CD4-positive, alpha-beta T cell treated with Interleukin-2 at 100 ng/mL for 4 hours (primary cell): ENCODE measurements at places on chromosomes 1 and 21.
A peak's percentile ranks its signal among the peaks of the same experiment; 100 is the strongest.

DNA sequence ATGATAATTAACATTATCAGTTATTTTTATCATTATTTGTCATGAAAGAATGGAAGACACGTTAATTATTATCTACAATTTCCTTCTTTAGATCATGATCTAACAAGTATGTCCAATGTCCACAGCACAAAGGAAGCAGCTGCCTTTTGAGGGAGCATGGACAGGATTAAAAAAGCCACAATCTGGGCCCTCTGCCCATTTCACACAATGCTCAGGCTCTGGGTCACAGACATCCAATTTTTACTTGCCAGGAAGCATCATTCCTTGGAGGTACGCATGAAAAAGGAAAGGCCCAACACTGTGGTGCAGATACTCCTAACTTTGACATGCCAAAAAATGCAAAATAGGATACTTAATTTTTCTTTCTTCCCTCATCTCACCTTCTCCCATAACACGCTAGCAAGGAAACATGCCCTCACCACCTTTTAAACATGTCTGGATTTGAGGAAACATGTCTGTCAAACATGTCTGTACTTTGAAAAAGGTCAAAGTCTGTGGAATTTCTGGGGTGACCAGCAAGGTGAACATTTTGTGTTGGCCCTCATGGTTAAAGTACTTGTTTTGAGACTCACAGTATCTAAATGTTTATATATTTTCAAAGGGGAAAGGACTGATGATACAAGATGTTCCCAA, 40.0 kb downstream of the GADD45A start:
- no peak for DNase-seq

GRCh38 chr1:11738783-11739182, 2.8 kb downstream of the AGTRAP start:
- no peak for DNase-seq

GRCh38 chr1:209215826-209216225, 367.7 kb upstream of the CAMK1G start:
- no peak for DNase-seq

GRCh38 chr1:39268112-39268581, 63.7 kb downstream of the MACF1 start:
- DNase-seq: peak; percentile 16

DNA sequence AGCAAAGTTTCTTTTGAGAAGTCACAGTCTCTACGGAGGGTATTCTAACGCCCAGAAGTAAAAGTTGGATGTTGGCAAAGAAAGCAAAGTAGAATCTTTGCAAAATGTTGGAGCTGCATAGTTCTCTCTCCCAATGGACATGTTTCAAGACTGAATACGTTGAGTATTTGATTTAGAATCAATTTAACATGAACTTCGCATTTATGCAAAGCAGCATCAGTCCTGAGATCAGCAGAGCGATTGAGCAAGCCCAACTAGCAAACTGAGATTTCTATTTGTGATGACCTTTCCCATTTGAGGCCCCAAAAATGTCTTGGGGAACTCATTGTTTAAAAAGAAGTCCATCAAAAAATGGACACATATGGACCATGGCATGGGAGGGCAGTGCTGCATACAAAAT, 8.0 kb downstream of the RUNX1 start:
- no peak for DNase-seq

- no peak for DNase-seq
Observed at GRCh38 chr1:19656134-19656779, 8.4 kb upstream of the HTR6 start.

- DNase-seq: peak; percentile 67
Observed at GRCh38 chr1:155320661-155321617, at the start of gene RUSC1. Gene RUSC1 (plus strand): TSS chr1:155320894. CDS start chr1:155321774, 880 bp downstream.

GRCh38 chr1:172719694-172720138, 60.8 kb downstream of the FASLG start:
- DNase-seq: peak; percentile 73

DNA sequence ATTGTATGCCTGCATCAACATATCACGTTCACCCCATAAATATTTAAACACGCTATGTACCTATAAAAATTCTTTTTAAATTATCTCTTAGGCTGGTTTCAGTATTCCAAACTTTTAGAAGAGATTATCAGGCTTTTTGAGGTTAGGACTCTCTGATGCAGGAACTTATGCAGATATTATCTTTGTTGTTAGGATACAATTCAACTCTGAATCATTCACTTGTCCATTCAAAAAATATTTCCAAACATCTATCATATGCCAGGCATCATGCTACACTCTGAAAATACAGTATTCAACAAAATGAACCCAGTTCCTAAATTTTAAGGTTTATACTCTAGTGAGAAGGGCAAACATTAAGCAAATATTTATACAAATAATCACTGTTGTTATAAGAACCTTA, 40.5 kb downstream of the ASH1L start:
- DNase-seq: no peak

GRCh38 chr1:33188572-33189275, 6.9 kb upstream of the TRIM62 start:
- DNase-seq: no peak

DNA sequence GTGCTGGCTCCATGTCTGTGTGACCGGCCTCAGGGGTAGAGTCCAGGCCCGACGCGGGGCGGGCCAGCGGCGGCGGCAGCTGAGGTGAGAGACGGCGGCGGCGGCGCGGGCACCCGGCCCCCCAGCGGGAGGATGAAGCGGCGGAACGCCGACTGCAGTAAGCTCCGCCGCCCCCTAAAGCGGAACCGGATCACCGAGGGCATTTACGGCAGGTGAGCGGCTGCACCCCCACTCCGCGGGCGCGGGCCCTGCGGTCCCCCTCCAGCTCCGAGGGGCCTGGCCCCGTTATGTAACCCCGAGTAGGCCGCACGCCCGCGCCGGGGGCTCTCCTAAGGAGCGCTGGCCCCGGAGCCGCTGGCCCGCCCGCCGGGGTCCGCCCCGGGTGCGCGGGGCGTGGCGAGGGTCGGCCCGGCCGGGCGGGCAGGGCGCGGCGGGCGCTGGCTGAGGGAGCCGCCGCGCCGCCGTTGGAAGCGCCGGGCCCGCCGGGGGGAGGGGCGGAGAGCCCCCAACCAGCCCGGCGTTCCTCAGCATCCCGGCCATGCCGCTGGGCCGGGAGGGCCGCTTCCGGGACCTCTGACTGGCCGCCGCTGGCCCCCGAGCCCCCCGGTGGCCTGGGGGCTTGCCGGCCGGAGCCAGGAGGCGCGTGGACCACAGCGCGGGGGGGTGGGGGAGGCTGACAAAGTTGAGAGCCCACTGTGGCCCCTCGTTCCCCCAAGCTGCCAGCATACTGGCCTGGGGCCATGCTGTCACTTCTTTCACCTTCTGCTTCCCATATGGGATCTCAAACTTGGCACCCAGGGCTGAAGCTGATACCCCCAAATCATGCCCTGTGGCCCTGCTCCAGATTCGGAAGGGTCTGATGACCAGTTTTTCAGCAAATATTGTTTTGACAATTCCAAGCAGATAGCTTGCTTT, 527 bp downstream of the MACO1 start:
- DNase-seq: no peak

- no peak for DNase-seq
Observed at GRCh38 chr1:83520797-83521196, 478.1 kb downstream of the TTLL7 start.

- DNase-seq: no peak
Observed at GRCh38 chr1:23449958-23450357, 25.4 kb upstream of the TCEA3 start.

DNA sequence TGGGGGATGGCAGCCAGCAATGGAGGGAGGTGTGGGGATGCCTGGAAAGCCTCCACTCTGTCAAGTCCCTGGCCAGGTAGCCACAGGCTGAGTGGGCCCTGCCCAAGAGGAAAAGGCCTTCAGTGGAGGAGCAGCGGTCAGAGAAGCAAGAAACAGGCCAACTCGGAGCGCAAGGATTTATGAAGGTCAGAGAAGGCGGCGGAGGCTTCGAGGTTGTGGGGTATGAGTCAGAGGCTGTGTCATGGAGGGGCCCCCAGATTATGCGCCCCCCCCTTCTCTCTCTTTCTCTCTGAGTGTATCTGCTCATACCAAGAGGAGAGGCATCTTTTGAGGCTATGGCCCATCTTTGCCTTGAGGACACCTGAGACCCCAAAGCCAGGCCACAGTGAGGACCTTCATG, 99.5 kb downstream of the CASZ1 start:
- DNase-seq: peak; percentile 18

GRCh38 chr1:160813215-160813614, 17.2 kb downstream of the LY9 start:
- DNase-seq: peak; percentile 65

DNA sequence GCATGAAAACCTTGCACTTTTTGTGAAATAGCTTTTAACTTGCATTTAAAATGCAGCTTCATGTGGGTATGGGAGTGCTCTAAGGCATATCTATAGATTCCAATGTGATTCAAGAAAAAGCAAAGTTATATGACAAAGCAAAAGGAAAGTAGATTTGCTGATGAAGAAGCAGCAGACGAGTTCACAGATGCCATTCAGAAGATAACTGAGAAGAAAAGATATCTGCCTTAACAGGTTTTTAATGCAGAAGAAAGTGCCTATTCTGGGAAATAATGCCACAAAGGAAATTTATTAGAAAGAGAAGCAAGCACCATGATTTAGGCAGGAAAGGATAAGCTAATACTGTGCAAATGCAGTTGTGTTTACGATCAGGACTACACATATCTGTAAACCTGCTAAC, 68.1 kb downstream of the PHTF1 start:
- DNase-seq: no peak

DNA sequence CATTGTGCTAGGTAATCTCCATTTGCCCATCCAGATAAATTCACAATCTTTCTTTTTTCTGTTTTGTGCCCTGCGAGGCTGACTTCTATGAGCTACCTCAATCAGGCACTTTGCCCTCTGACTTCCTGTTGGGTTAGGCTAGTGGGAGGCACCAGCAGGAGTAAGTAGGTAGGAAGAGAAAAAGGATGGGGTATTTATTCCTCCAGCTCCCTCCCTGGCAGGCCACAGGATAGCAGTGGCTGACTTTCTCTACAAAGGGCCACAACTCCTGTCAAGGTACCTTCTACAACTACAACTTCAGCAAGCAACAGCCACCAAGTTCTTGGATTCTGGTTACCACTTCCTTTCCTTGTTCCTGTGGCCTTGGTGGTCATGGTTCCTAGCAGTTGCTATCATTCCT, 18.8 kb upstream of the GORAB start:
- DNase-seq: no peak

DNA sequence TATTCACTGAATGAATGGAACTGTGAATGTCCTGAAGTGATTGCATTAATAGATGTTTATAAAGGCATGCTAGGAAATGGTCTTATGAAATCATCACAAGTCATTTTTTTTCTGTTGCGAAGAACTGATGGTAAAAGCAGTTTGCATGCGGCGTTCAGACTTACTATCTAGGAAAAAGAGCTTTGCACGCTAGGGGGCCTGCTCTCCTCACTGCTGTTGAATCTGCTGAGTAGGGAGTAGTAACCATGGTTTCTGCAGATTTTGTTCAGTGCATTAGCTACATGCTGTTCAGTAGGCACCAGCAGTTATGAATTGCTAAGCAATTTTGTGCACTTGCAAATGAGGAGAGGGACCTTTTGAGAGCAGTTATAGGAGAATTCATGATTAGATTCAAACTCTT, 57.9 kb downstream of the CENPF start:
- DNase-seq: no peak

DNA sequence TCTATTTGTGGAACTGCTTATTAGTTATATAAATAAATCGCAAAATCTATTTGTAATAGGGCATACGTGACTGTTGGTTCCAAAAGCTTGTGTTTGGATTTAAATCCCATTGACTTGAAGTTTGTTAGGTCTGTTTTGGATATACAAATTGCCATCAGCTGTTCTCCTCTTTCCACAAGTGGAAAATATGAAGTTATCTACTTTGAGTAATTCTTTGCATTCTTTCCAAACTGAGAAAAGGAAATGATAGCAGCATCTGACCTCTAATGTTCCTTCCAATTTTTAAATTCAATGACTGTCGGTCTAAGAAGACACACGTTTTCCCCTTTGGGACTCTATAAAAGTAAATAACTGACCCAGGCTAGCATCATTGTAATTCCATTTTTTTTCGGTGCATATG, 165.7 kb upstream of the SGIP1 start:
- DNase-seq: no peak

GRCh38 chr1:61071205-61072130, 10.9 kb upstream of the NFIA start:
- no peak for DNase-seq

DNA sequence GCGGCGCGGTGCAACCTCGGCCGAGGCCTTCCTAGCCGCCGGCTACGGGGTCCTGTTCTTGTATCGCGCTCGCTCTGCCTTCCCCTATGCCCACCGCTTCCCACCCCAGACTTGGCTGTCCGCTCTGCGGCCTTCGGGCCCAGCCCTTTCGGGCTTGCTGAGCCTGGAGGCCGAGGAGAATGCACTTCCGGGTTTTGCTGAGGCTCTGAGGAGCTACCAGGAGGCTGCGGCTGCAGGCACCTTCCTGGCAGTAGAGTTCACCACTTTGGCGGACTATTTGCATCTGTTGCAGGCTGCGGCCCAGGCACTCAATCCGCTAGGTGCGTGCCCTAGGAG, 379 bp downstream of the PPCS start:
- peak; percentile 60 for DNase-seq

- no peak for DNase-seq
Observed at GRCh38 chr1:57424231-57425027, 569 bp upstream of the DAB1 start.

GRCh38 chr1:161843156-161843555, 77.0 kb downstream of the ATF6 start:
- DNase-seq: no peak

DNA sequence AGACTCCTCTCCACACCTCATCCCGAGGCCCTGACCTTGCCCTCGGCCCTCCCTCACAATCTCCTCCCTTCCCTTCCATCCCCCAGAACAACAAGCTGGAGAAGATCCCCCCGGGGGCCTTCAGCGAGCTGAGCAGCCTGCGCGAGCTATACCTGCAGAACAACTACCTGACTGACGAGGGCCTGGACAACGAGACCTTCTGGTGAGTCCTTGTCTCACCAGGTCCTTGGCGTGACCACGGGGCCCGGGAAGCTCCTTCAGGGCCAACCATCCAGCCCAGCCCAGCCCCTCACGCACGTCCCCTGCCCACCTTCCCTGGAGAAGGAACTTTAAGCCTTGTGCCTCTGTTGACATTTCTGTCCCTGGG, 15.6 kb downstream of the PODN start:
- no peak for DNase-seq

DNA sequence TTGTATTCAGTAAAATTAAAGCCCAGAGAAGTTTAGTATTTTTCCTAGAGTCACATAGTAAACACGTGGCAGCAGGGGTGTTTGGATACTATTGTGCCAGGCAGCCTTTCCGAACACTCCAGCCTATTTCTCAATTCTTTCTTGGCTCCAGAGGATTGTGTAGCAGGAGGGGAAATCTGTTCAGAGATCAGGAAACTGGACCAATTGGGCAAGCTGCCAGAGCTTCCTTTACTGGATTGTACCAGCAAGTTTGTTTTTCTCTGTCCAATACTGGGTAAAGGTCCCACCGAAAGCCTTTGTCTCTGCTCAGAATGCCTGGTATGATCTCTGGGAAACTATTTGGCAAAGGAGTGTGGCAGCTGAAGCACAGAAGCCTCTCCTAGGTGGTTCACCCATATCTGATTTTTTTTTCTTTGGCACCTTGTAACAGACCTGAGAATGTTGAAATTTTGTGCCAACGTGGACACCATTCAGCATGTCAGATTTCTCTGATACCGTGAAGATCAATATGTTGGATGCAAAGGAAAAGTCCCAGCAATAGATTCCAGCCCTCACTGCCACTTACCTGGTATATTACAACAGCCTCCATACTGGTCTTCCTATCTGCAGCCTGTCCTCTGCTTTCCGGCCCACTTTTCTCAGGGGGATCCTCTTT, 126.2 kb downstream of the FGGY start:
- DNase-seq: no peak

GRCh38 chr1:22773981-22774832, 63.6 kb downstream of the EPHB2 start:
- no peak for DNase-seq

- no peak for DNase-seq
Observed at GRCh38 chr21:36744560-36745231, 45.8 kb downstream of the SIM2 start.
